ENCODE measurements at places on chromosomes 5 and 9.
A peak's percentile ranks its signal among the peaks of the same experiment; 100 is the strongest.

GRCh38 chr5:135348918-135349317, 50.1 kb downstream of the MACROH2A1 start:
- no peak for DNase-seq

DNA sequence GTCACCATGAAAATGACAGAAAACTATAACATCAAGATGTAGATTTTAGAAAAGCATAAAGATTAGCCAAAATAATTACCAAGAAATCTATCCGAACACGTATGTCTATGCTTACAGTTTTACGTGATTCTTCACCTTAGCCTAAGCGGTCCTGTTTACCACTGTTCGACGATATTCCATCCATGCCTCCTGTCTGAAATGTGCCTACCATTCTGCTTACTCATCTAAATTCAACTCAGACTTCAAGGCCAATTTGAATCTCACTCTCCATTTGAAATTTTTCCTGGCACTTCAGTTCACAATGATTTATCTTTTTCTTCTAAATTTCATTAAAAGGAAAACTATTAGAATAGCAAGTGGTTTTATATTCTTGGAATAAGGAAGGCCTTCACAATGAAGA, 15.4 kb downstream of the ZDHHC21 start:
- DNase-seq = no peak

DNA sequence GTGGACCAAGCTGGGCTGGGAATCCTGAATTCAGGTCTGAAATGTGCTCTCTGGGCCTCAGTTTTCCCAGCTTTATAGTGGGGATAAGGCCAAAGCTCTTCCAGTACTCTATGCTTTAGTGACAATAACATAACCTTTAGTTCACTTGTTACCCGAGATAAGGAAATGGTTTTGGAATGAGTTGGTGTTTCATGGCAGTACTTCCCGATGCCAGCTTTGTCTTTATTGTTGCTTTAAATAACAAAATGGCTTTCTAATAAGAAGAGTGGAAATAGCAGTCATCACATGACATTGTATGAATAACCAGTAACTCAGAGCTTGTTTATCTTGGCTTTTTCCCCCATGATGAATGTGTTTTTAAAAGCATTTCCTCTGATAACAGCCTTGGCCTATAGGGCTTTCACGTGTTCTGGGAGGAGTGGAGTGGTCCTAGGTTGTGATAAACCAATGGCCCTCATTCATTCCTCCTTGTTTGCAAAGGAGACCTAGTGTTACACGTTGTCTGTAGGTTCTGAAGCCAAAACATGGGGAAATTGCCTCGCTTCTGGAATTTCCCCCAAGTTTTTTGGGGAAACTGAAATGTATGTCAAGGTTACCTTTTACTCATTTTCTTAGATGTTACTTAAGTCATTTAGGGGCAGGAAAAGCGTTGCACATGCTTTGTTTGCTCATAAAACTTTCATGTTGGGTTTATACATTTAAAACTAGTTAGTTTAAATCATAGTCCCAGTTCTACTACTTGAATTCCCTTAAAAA, 53.7 kb downstream of the ZNF618 start:
- no peak for DNase-seq

- no peak for DNase-seq
Measured at GRCh38 chr5:1745796-1746370, 53.8 kb downstream of the MRPL36 start.

DNA sequence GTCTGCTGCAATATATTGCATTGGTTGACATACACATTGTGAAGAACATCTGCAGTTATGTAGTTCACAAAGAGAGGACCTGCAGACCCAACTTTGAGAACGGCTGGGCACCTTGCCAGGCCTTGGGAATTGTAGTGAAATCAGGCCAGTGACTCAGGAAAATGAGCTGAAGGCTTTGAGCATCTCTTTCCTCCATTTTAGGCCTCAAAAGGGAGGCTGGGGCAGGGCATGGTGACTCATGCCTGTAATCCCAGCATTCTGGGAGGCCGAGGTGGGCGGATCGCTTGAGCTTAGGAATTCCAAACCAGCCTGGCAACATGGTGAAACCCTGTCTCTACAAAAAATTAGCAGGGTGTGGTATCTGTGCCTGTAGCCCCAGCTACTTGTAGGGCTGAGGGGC, 1.4 kb upstream of the IPPK start:
- peak; percentile 37 for DNase-seq

DNA sequence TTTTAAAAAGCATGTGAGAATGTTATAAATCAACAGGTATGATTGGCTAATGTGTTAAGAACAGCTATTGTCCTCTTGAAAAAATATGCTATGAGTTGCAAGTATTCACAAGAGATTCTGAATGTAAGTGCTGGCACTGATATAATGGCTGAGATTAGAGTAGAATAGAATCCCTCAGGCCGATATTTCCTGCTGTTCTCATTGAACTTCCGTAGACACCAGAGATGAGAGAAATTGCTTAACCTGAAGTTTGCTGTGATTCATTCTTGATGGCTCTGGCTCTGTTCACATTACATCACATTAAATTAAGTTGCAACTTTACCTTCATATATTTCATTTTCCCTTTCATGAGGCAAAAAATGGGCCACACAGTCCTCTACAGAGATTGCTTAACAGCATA, 114.5 kb downstream of the BAAT start:
- DNase-seq = no peak

DNA sequence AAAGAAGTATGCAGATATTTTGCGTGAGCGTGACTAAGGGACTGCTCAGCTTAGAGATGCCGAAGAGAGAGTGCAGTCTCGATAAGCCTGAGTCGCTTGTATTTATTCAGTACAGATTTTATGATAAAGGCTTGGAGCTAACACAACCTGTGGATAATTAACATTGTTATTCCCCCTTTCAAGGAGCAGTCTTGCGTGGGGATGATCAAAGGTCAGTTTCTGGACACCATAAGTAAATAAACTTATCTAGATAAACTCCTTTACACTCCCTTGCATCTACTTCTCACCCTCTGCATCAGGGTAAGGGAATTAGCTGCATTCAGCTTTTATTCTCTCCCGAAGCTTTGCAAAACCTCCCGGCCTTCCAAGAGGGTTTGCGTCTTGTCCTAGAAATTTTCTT, 357.8 kb upstream of the ST8SIA4 start:
- DNase-seq = no peak

DNA sequence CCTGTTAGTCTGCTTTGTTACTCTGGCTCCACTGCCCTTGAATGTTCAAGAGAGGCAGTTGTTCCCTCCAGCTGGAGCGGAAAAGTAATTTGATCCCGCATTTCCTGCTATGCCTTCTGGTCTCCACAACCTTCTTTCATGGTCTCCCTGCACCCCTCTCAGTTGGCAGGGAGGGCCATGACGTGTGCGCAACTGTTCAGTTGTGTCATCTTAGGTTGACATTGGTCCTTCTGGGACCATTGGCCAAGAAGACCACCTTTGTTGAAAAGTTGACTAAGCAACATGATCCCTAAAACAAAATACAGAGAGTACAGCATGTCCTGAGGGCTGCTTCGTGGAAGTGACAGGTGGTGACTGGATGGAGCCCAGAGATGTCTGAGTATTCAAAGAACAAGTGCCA, 192.5 kb upstream of the TUT7 start:
- no peak for DNase-seq

DNA sequence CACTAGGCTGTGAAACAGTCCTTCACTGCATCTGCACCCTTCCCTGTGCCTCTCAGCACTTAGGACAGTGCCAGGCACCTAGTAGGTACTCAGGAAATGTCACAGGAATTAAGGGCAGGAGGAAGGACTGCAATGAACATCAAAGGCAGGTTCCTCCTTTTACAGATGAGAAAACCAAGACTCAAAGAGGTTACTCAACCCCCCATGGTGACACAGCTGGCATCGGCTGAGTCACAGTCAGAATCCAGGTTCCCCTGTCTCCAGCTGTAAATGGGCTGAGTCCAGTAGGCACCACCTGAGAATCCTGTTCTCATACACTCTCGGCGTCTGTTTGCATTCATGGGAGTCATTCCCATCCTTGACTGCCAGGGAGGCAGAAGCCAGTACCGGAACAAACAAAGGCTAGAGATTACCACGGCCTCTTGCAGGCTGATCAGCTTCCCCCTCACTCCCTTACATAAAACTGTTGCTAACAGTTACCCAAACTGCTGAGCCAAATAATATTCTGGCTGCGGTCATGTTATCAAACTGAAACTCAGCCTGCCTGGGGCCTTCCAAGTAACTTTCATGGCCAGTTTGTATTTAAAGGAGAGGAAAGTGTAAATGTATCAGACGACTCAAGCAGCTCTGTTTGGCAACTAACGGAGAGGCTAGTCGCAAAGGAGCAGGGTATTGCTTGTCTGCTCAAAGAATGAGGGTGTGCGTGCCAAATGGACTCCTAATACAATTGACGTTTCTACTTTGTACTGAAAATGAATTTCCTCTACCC, 201.7 kb downstream of the PAPPA start:
- DNase-seq = no peak

GRCh38 chr9:93967020-93967803, 12.1 kb upstream of the BARX1 start:
- no peak for DNase-seq

GRCh38 chr5:174307656-174308271, 262.3 kb downstream of the NSG2 start:
- DNase-seq = no peak

GRCh38 chr5:21681911-21682310, 1171.2 kb downstream of the CDH12 start:
- DNase-seq = no peak

DNA sequence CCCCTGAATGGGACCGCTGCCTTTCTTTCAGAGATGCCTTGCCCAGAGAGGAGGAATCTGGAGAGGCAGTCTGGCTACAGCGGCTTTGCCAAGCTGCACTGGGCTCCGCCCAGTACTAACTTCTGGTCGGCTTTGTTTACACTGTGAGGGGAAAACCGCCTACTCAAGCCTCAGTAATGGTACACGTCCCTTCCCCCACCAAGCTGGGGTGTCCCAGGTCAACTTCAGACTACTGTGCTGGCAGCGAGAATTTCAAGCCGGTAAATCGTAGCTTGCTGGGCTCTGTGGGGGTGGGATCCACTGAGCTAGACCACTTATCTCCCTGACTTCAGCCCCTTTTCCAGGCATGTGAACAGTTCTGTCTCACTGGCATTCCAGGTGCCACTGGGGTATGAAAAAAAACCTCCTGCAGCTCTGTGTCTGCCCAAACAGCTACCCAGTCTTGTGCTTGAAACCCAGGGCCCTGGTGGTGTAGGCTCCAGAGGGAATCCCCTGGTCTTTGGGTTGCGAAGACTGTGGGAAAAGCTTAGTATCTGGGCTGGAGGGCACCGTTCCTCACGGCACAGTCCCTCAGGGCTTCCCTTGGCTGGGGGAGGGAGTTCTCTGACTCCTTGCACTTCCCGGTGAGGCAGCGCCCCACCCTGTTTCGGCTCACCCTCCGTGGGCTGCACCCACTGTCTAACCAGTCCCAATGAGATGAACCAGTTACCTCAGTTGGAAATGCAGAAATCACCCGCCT, 171.2 kb downstream of the CWC27 start:
- no peak for DNase-seq

- no peak for DNase-seq
Measured at GRCh38 chr5:139402561-139403158, 1.2 kb downstream of the SPATA24 start.

DNA sequence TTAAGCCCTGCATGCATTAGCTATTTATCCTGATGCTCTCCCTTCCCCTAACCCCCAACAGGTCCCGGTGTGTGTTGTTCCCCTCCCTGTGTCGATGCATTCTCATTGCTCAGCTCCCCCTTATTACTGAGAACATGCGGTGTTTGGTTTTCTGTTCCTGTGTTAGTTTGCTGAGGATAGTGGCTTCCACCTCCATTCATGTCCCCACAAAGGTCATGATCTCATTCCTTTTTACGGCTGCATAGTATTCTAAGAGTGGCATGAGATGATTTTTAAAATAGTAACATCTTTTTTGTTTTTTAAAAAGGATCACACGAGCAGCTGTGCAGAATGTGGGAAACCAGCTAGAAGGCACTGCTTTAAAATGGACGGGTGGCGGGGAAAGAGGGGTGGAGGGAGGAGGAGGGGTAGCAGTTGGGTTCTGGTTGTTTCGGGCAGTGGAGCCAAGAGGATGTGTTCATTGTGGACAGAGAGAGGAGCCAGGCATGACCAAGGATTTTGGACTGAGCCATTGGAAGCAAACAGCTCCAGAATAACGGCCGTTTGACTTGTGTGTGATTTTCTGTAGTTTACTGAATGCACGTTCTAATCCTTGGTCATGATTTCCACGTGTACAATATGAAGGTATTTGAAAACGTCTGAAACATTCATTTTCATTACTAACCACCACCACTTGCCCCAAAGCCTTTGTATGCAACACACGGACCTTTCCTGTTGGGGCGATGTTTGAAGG, 1.7 kb upstream of the TENT4A start:
- no peak for DNase-seq

GRCh38 chr5:1506242-1507013, 17.3 kb downstream of the LPCAT1 start:
- DNase-seq = no peak

GRCh38 chr5:113663879-113664541, 150.5 kb downstream of the YTHDC2 start:
- DNase-seq = no peak

DNA sequence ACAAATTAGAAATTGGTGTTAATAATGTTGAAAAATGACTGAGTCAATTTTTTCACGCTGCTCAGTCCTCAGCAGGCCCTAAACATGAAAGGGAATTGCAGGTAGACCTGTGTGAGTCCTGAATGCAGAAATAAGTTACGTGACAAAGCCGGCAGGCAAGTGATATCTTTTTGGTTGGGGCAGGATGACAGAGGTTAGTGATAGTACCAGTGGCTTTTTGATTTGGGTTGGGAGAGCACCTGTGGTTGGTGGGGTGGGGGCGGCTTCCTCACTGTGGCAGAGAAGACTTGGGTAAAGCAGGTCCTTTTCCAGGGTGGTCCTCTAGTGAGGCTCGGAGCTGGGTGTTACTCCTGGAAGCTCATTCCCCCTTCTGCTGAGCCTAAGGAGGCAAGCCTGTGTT, 164.7 kb downstream of the TMEM167A start:
- DNase-seq = no peak

- no peak for DNase-seq
Measured at GRCh38 chr9:133273819-133274218, 1.2 kb downstream of the ABO start.

GRCh38 chr5:166188501-166189325, 2102.7 kb upstream of the WWC1 start:
- DNase-seq = no peak

DNA sequence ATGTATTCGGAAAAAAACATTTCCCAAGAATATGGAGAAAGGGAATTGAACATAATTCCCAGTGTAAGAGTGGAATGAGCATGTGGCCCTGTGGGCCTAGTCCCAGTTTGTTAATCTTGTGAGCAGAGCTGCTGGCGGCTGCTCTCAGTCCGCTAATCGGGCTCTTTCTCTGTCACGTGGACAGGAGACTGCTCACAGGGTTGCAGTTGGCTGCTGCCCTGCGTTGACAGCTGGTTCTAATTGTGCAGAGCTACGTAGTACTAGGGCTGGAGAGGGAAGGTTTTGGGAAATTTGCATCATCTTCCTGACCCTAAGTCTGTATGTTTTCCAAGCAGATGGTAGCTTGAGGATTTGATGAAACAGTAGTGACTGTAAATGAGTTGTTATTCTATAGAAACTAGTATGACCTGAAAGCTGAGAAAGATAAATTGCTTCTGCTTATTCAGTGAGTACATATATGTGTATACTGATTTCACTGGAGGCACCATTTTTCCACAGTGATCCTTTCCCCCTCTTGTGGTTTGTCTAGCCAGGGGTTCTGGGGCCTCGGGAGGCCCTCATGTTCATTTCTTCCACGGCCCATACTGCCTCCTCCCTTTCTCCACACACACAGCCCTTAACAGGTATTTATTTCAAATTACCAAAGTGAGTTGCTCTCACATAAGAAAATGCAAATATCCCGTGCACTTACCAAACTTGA, 100.6 kb downstream of the ANGPTL2 start:
- DNase-seq = peak; percentile 87

- DNase-seq = no peak
Measured at GRCh38 chr9:99352826-99353225, 130.7 kb downstream of the SEC61B start.

- DNase-seq = no peak
Measured at GRCh38 chr5:41968153-41968723, 43.2 kb downstream of the FBXO4 start.

All from head of caudate nucleus (tissue), 42 donors.